ENCODE measurements at places on chromosomes 13 and 19.

- no peak for DNase-seq
Measured at GRCh38 chr19:20863176-20863575, 59.9 kb upstream of the ZNF85 start.

DNA sequence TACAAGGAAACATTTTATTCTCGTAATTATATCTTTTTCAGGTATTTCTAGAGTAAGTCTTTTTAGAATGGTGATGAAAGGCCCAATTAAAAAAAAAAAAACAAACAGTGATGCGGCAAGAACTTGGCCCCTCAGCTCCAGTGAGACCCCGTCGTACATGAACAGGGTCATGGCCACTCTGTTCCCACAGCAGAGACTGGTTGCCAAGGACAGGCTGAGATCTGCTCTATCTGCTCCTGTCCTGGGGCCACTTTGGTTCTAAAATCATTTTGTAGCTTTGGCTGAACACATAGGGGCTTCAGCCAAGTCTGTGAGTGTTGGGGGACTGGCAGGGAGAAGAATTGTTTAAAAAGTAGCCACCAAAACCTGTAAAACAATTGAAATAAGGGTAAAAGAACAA is 286.9 kb downstream of the RFC3 start:
- DNase-seq = no peak

DNA sequence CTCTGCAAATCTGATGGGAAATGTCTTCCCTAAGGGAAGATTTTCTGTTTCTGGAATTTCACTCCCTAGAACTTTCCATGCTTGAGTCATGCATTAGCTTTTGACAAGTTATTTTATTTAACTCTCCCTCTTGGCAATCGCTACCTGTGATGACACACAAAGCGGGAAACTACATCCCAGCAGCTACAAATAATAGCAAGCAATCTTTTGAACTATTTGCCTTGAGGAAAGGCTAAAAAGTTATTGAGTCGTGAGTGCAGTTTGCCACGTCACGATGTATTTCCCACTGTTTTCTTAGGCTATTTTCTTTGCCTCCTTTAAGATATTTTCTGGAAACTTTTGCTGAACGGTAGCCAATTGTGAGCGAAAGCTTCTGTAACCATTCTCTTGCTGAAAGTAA is 353.3 kb upstream of the HTR2A start:
- no peak for DNase-seq

DNA sequence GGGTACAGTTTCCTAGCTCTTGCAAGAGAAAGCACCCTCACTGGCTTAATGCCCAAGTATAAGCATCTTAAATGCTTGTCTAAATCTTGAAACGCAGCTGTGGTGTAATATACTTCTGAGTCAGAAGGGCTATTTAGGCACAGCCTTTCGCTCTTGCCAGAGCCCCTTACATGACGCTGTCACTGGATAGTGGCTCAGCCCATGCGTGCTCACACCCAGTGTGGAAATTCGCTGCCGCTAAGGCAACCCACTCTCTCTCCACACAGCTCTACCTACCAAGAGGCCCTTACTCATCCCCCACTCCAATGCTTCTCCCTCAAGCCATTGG is 24.0 kb downstream of the UQCRFS1 start:
- no peak for DNase-seq

DNA sequence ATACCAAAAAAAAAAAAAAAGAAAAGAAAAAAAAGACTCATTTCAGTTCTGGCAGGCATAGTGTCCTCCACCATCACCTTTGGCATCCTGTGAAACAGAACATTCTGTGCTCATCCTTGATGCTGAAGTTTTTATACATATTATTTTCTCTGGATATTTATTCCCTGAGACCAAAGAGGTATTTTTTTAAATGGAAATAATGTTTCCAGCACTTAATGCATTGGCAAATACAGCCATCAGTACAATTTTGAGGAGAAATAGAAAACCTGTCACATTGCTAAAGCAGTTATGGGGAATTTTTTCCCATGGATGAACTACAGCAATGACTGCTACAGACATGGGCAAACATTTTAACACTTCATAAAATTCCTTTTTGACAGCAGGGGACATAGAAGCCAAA is 312.4 kb downstream of the DNAJC15 start:
- DNase-seq = no peak
